Progenitor cell of endocrine pancreas (in vitro differentiated cells): ENCODE measurements at places on chromosomes 4 and X. TPM values are rescaled to one million over a fixed set of nuclear protein-coding genes. Genes with fewer than 3 reads are reported as not detected.
A peak's percentile ranks its signal among the peaks of the same experiment; 100 is the strongest.

Gene PROM1
- total RNA-seq, result 105 and 121 TPM in 2 replicates

Gene PAGE1
- total RNA-seq, result not detected in 2 replicates

Gene PNMA3
- total RNA-seq, result 31.1 and 32.8 TPM in 2 replicates

DNA sequence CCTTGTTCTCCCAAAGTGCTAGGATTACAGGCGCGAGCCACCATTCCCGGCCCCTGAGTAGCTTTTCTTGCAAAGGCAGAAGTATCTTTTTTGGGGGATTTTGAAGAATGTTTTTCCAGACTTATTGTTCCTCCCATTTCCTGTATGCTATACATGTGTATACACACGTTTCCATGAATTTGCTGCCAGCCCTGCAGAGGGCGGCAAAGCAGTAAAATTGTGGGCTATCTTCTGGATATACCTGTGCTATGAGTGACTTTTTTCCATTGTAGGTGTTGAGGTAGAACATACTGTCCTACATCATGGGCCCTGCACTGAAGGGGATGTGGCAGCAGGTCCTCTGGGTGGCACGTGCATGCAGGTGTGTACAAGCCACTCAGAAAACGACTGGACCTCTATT is 16.9 kb upstream of the MED28 start:
- H3K4me1 ChIP-seq, result no peaks in the 10 kb centered on the region
- H3K36me3 ChIP-seq, result peaks cover 19% of the 10 kb centered on the region
- H3K27ac ChIP-seq, result no peak overlapping the region

DNA sequence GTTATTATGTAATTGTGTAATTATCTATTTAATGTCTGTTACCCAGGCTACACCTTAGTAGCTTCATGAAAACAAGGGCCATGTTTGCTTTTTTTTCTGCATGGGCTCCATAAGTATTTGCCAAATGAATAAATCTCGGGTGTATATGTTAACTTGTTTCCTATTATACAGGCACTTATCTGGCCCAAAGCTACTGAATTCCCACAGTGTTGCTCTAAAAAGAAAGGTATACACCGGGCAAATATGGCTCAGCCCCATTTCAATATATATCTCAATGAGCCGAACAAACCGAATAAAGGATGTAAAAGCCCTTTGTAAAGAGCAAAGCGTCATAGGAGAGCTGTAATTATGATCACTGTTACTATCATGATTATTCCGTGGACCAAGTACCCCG is 767 bp downstream of the PAQR3 start:
- H3K27ac ChIP-seq, result peak overlapping the region; percentile 89
- peaks cover 19% of the 10 kb centered on the region for H3K27me3 ChIP-seq
- no peak for DNase-seq
- peaks cover 22% of the 10 kb centered on the region for H3K4me1 ChIP-seq
- peak overlapping the region; percentile 90 for H3K4me3 ChIP-seq

DNA sequence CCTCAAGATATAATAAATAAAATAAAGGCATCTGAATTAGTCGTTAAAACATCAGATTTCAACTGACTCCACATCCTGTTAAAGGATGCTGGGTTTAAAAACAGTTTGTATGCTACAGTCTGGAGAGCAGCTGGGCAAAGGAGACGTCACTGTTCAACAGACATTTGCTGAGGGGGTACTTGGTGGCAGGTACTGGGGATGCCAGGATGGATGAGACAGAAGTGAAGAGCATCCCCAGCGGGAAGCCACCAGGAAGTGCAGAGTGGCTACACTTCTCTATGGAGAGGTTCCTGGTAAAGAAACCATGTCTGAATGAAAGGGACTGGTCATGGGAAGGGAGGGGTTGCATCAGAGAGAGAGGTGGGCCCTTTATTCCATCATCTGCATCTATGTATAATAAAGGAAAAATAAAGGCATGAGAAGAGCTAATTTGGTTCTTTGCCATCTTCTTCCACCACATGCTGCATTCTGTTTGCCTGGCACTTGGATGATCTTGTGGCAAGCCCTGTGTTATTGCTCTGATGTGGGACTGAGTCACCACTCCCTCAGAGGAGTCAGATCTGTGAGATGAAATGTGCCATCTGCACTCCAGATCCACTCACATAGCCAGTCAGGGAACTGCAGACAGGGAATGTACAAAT is 145.0 kb downstream of the SOWAHB start:
- DNase-seq, result no peak
- no peak overlapping the region for H3K4me3 ChIP-seq
- H3K27me3 ChIP-seq, result no peaks in the 10 kb centered on the region
- H3K27ac ChIP-seq, result no peak overlapping the region
- peaks cover 7% of the 10 kb centered on the region for H3K4me1 ChIP-seq
- H3K36me3 ChIP-seq, result peaks cover 36% of the 10 kb centered on the region

DNA sequence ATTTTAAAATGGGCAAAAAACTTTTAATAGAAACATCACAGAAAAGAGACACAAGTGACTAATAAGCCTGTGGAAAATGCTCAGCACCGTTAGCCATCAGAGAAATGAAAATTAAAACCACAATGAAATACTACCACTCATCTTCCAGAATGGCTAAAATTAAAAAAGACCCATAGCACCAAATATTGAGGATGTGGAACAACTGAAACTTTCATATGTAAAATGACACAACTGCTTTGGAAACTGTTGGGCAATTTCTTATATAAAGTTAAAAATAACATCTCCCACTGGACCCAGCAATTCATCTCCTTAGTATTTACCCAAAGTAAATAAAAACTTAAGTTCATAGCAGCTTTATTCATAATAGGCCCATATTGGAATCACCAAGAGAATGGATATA is 94.2 kb downstream of the TENM3 start:
- DNase-seq, result no peak
- no peak overlapping the region for H3K27ac ChIP-seq

GRCh38 chrX:100969408-100969807 is at the start of gene ARL13A:
ARL13A (plus strand) TSS chrX:100969708; CDS start chrX:100973690, 3,982 bp downstream.
- H3K36me3 ChIP-seq, result peaks cover 3% of the 10 kb centered on the region
- no peaks in the 10 kb centered on the region for H3K27me3 ChIP-seq
- no peak within 1 kb of the TSS for H3K27ac ChIP-seq
- no peaks in the 10 kb centered on the region for H3K4me1 ChIP-seq

DNA sequence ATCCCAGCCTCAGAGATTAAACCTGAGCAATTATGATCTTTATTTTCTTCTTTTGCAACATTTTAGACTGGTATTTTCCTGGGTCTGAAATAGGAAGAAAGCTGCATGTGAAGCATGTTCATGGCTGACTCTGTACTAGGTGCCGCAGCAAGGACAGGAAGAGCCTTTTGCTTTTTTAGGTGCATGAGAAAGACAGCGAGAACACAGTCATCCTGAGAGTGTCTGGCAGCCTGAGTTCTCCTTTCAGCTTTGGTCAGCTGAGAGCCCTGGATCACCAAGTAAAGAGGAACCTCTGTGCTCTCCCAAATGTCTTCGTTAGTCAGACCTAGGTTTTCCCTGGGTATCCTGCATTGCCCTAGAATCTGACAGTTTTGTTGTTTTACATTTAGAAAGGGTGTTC is 29.8 kb downstream of the FAM149A start:
- DNase-seq, result no peak
- H3K27me3 ChIP-seq, result peaks cover 9% of the 10 kb centered on the region
- H3K4me1 ChIP-seq, result peaks cover 22% of the 10 kb centered on the region

DNA sequence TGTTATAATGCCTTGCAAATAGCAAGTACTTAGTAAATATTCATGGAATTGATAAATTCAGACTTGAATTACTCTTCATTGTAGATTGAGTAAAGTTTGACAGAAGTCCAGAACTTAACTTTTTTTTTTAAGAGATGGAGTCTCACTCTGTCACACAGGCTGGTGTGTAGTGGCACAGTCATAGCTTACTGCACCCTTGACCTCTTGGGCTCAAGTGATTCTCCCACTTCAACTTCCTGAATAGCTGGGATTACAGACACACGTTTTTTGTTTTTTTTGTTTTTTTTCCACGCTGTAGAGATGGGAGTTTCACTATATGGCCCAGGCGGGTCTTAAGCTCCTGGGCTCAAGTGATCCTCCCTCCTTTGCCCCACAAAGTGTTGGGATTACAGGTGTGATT is 32.1 kb downstream of the UBE2K start:
- no peak for DNase-seq
- H3K27ac ChIP-seq, result no peak overlapping the region
- no peak overlapping the region for H3K4me3 ChIP-seq
- H3K4me1 ChIP-seq, result peaks cover 8% of the 10 kb centered on the region
- peaks cover 10% of the 10 kb centered on the region for H3K36me3 ChIP-seq
- H3K27me3 ChIP-seq, result no peaks in the 10 kb centered on the region

- no peak for DNase-seq
- H3K27me3 ChIP-seq, result peaks cover 23% of the 10 kb centered on the region
- H3K36me3 ChIP-seq, result no peaks in the 10 kb centered on the region
- H3K4me3 ChIP-seq, result no peak overlapping the region
These were observed 323 bp downstream of the PDE6B start for GRCh38 chr4:625631-626161.
